ENCODE measurements at places on chromosomes 4 and X. TPM values are rescaled to one million over a fixed set of nuclear protein-coding genes. Genes with fewer than 3 reads are reported as not detected.

The NLGN4X gene
- not detected for total RNA-seq

The PTCHD1 gene
- total RNA-seq = not detected

The MCUB gene
- total RNA-seq = 81.0 TPM

The XPNPEP2 gene
- 0.25 TPM for total RNA-seq

DNA sequence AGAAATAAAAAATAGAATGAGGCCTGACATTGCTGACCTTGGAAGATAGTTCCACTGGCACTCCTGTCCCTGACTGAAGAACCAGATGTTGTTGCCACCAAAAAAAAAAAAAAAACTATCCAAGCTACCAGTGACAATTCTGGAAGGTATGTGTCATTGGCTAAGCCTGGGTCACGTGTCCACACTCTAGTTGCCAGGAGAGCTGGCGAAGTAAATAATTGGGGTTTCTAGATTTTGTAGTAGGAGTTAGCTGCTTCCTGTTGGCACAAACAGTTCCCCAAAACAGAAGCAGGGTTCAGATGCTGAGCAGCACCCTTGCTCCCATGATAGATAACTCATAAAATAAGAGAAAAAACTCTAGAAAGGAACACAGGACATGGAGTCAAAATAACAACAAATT lies 20.5 kb downstream of the MND1 start:
- DNase-seq = no peak

DNA sequence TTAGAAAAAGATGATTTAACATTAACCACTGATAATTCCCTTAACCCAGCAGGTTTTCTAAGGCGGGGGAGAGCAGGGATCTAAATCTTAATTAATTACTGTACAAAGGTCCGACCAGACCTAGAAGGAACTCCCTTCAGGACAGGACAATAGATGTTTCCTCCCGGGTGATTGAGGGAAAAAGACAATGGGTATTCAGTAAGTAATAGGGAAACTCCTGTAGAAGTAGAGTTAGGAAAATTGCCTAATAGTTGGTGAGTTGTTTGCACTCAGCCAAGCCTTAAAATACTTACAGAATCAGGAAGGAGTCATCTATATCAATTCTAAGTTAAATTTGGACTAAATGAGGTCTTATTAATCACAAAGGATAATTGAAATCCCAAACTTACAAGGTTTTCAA lies 5.8 kb upstream of the SRD5A3 start:
- DNase-seq = no peak

DNA sequence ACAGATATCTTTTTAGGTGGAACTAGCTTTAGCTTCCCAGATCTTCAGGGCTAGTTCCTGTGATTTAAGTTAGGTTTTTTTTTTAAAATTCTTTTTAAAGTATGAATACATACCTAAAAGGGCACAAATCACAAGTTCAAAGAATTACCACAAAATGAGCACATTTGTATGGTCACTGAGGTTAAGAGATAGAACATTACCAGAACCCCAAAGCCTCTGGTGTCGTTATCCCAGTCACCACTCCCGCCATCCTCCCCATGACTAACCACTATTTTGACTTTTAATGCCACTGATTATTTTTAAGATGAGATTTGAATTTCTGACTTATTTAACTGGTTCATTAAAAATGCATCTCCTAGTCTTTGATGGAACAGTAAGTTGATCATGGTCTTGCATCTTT lies 5.4 kb downstream of the PGK1 start:
- DNase-seq = no peak

GRCh38 chrX:106692425-106693065 lies 34.0 kb upstream of the RNF128 start:
- no peak for DNase-seq

DNA sequence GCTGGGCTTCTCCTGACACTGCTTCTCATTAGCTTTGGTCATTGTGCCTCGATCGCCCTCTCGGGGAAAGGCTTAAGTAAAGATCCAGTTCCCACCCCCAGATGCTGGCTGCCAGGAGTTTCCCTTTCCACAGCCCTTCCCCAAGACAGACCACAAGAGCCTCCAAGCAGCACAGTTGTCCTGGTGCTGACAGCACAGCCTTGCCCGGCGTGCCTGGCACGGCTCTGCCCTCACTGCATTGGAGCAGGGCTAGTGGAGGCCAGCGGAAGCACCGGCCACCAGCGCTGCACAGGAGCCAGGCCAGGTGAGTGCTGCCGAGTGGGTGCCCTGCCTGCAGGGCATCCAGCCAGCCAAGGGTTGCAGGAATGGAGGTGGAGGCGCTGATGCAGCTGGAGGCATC lies 9.7 kb upstream of the MSANTD1 start:
- DNase-seq = no peak

GRCh38 chr4:56388306-56388705 lies 1.0 kb upstream of the AASDH start:
- no peak for DNase-seq

GRCh38 chr4:107034996-107035818 lies 906 bp downstream of the DKK2 start:
- DNase-seq = no peak

DNA sequence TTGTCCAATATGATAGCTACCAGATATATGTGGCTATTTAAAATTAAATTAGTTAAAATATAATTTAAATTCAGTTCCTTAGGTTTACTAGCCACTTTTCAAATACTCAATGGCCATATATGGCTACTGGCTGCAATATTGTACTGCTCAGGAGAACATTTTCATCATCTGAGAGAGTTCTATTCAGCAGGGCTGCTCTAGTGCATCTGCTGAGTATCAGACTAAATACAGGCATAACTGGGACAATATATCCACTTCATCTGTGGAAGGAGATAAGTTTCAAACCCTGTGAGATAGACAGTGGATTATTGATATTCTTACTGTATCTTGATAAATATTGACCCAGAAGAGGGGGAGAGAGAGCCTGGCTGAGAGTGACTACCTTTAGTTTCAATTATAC lies 240.1 kb upstream of the ANKRD50 start:
- no peak for DNase-seq
